ENCODE measurements at places on chromosomes 5 and 9. TPM values are rescaled to one million over a fixed set of nuclear protein-coding genes. Genes with fewer than 3 reads are reported as not detected.

The CD274 gene
- total RNA-seq = 6.4 TPM

The ZNF474 gene
- under 0.01 TPM for total RNA-seq

DNA sequence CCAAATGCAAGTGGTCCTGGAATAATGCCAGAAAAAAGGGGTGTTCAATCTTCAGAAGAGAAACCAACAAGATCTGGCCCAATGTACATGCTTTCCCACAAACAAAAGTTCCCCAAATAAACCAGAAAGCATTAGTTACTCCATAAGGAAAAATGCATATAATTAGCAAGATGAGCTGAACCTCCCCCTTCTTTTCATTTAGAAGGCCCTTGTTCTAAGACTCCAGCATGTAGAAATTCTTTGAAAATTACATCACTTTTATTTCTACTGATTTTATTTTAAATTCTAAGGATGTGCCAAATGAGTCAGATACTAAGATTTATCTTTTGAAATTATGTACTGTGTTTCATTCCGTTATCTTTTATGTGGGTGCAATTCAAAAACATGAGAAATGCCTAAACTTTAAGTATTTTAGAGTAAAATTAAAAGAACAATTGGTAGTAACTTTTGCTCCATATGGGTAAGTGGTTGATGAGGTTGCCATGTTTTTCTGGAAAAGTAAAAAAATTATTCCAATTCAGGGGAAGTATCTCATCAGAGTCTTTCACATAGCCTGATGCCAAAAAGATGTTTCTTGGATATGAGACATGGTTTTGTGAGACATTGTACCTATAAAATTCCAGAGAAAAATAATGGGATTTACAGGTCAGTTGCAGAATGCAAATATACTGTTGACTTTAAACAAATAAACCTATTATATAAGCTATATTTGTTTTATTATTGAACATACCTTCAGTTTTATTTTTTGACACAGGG, 106.5 kb upstream of the CCDC112 start:
- DNase-seq = no peak

GRCh38 chr5:135545099-135545498, 9.3 kb upstream of the NEUROG1 start:
- DNase-seq = no peak

The LCN2 gene
- not detected for total RNA-seq

The SHISAL2B gene
- not detected for total RNA-seq

The FAM221B gene
- total RNA-seq = not detected

GRCh38 chr5:138981131-138981530, 106.0 kb upstream of the LRRTM2 start:
- no peak for DNase-seq

The CORO2A gene
- 0.51 TPM for total RNA-seq

- no peak for DNase-seq
Measured at GRCh38 chr9:96047741-96048103, 172.2 kb downstream of the ERCC6L2 start.

GRCh38 chr9:5999443-6000101, 15.9 kb downstream of the RANBP6 start:
- no peak for DNase-seq

DNA sequence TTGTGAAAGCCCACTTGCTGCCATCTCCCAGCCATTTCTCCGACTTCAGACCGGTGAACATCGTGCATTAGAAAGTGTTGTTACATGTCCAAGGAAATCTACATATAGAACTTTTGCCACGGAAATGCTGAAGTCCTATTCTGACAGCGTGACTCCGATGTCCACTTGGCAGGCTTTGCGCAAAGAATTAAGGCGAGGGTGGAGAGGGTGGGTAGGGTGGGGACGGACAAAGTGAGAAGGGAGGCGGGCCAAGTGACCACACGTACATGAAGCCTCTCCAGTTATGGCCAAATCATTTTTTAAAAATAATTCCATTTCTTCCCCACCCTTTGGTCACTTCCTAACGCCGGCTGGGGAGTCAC, 460 bp upstream of the ACO1 start:
- DNase-seq = no peak

- DNase-seq = no peak
Measured at GRCh38 chr5:21663082-21663481, 1190.1 kb downstream of the CDH12 start.

The HEXB gene
- 94.5 TPM for total RNA-seq

The ASS1 gene
- 2.3 TPM for total RNA-seq

DNA sequence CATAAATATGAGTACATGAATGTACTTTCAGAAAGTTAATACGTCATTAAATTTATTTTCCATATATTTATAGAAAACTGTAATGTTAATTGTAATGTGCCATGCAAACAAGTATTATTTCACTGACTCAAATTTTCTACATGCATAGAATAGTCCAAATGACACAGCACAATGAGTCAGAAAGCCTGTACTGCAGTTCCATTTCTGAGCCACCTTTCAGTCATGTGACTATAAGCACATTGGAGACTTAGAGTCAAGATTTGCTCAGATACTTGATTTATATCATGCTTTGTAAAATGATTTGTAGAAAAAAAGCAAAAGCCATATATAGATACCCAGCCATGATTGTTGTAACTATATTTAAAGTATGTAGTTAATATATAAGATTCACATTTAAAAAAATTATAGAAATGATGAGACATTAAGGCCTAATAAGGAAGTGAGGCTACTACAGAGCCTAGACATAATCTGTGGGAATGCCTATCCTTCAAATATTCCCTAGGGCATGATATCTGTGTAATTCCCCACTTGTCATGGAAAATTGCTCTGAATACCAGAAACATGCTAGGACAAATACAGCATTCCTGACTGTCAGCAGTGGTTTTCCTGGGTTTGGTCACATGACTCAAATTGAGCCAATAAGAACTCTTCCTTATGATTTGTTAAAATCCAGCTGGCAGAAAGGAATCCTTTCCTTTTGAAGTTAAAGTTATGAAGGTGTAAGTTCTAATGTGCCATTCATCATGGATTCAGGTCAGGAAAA, 50.0 kb downstream of the PTPRD start:
- no peak for DNase-seq

DNA sequence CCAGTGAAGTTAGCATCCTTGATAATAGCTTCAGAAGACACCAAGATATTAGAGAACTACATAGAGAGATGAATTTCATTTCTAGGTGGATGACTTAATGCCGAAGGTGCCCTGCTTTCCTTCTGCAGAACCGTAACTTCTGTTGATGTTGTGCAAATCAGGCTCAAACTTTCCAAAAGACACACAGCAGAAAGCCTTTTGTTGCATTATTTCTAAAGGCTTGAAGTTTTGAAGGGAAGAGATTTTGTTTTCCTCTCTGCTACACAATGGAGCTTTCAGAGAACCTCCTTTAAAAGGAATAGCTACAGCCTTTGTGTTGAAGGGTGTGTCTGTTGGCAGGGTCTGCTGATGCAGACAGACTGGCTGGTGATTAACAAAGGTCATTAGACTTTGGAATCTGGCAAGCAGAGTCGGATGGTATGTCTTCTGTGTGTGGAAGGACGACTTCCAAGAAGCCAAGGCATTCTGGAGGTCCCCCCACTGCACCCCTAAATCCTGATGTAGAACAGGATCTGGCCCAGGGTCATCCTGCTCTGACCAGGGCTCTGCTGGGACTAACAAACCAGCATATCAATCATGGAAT, 57.8 kb downstream of the ZNF462 start:
- DNase-seq = no peak

GRCh38 chr5:139658928-139659667, 10.9 kb downstream of the CXXC5 start:
- no peak for DNase-seq

All from dermis microvascular lymphatic vessel endothelial cell (primary cell).